ENCODE measurements at places on chromosomes 7 and 10. TPM values are rescaled to one million over a fixed set of nuclear protein-coding genes. Genes with fewer than 3 reads are reported as not detected.

The ZNF503 gene
- 2.8 TPM for total RNA-seq

The SCIN gene
- 0.03 TPM for total RNA-seq

The MYH16 gene
- total RNA-seq: 29.6 TPM

The MKI67 gene
- total RNA-seq: 57.1 TPM

The TAS2R60 gene
- not detected for total RNA-seq

The CPA2 gene
- not detected for total RNA-seq

The KIF11 gene
- 37.7 TPM for total RNA-seq

The MEPCE gene
- 86.6 TPM for total RNA-seq

The CALHM1 gene
- not detected for total RNA-seq

The HOXA10 gene
- 29.3 TPM for total RNA-seq

The GRM3 gene
- total RNA-seq: not detected

GRCh38 chr10:49131507-49132361 is 2.1 kb downstream of the FAM170B start:
- no peak for DNase-seq

GRCh38 chr10:58951746-58952145 is 224.7 kb upstream of the PHYHIPL start:
- no peak for DNase-seq

GRCh38 chr7:13949445-13949844 is 40.0 kb downstream of the ETV1 start:
- no peak for DNase-seq

DNA sequence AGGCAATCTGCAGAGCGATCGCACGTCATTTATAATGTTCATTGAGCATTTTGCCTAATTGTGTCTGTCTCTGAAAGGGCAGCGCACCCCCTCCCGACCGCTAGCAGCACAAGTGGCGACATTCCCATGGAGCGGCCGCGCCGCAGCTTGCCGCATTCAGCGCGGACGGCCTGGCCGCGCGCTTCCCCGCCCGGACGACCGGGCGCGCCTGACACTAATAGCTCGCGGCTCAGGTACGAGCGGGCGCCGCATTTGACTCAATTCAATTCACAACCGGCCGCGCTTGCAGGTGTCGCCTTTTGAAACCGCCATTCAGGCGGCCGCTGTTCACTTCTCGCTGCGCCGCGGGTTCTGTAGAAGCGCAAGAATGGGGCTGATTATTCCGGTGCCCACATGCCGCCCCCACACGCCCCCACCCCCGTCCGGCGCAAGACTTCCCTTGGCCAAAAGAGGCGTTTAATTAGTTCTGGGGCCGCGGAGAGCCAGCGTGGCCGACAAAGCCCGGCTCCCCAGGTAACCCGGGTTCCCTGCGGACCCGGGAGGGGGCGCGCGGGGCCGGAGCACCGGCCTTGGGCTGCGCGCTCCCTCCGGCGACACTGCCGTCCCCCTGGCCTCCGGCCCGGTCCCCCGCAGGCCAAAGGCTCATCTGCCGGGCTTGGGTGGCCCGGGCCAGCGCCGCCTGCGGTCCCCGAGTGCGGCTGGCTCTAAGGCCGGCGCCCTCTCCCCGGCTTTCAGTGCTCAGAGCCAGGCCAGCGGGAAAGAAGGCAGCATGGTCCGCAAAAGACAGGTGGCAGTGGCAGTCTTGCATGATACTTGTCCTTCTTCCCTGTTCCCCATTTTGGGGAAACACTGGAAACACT is 18.7 kb upstream of the PTF1A start:
- DNase-seq: no peak

DNA sequence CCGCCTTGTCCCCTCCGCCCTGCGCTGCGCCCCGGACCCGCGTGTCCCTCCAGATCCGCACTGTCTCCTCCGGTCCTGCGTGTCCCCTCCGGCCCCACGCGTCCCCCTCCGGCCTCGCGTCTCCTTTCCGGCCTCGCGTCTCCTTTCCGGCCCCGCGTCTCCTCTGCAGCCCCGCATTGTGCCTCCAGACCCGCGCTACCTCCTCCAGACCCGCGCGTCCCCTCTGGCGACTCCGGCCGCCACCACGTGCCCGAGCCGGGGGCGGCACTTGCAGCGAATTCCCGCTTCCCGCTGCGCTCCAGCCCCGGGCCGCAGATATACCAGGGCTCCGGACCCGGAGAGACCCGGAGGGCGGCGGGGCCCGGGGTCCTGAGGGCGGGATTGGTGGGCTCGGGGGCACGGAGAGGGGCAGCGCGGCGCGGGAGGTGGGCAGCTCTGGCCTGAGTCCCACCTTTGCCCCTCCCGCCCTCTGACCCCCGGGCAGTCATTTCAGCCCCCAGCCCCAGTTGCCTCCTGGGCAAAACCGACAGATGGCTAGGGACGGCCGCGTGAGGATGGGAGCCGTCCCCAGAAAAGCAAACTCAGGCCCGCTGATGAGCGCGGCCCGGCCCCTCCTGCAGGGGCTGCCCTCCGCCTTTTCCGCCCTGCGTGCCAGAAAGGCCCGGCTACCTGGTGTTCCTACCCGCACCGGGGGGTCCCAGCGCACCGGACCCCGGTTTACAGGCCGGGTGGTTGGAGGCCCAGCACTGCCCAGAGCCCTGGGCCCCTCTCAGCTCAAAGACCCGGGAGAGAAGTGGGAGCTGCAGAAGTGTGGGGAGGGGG is 56.5 kb downstream of the RBM17 start:
- DNase-seq: no peak

GRCh38 chr7:91164506-91164905 is 99.7 kb upstream of the FZD1 start:
- DNase-seq: no peak

DNA sequence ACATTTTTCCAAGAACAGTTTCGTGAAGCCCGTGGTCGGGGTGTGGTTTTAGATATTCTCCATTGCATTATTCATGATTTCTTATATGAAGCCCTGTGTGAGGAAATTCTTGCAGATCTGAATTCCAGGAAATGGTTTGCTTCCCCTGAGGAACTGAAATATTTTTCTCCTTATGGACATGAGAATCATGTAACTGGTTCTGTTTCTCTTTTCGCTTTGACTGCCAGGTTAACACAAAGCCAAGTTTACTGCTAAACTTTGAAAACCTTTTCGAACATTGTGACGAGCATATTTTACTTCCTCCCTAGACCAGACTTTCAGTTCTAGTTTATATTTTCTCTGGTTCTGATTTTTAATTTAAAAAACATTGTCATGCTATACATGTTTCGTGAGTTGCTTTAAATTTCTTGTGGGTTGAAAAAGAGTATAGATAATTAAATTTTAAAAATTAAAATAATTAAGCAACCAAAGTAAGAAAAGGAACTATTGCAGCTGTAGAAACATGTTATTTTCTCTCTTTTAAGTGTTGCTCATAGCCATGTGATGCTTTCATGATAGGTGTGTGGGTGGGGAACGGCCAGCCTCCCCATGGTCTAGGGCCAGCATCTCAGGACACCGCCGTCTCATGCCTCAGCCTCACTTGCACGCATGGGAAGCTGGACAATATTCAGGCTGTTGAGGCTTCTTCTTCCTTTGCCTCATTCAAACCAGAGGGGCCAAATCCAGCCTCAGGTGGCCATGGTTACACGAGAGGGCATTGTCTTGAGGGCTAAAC is 97.1 kb downstream of the CREB5 start:
- no peak for DNase-seq

GRCh38 chr7:70416986-70417655 is 714.8 kb upstream of the GALNT17 start:
- no peak for DNase-seq

DNA sequence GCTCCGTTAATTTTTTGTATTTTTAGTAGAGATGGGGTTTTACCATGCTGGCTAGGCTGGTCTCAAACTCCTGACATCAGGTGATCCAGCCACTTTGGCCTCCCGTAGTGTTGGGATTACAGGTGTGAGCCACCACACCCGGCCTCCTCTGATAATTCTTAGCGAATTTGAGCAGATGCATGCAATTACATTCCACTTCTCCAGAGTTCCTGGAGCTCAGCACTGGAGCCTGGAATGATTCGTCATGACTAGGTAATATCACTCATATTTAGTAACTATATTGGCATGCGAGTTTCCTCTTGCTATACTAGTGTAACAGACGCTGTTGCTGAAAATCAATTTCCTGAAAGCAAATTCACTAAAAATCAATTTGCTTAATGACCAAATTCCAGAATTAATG is 86.8 kb downstream of the MKX start:
- peak; percentile 48 for DNase-seq

DNA sequence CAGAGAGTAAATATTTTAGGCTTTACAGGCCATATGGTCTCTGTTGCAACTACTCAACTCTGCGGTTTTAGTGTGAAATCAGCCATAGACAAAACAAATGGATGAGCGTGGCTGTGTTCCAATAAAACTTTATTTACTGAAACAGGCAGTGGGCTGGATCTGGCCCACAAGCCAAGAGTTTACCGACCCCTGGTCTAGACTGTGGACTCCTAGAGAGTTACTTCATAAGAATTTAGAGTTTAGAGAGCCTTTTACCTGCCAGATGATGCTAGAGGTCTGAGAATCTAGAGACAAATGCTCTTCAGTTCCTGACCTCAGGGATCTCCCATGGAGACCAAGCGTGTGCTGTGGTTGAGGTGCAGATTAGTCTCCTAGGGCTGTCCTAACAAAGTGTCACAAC is 174.8 kb downstream of the PTEN start:
- no peak for DNase-seq

- DNase-seq: no peak
Measured at GRCh38 chr7:28076423-28077200, 104.0 kb downstream of the JAZF1 start.

GRCh38 chr7:65222655-65223054 is 151.0 kb upstream of the ZNF92 start:
- no peak for DNase-seq

GRCh38 chr7:141567432-141567831 is 16.2 kb downstream of the AGK start:
- DNase-seq: no peak

GRCh38 chr7:118183428-118183785 is 557 bp upstream of the LSM8 start:
- DNase-seq: no peak

DNA sequence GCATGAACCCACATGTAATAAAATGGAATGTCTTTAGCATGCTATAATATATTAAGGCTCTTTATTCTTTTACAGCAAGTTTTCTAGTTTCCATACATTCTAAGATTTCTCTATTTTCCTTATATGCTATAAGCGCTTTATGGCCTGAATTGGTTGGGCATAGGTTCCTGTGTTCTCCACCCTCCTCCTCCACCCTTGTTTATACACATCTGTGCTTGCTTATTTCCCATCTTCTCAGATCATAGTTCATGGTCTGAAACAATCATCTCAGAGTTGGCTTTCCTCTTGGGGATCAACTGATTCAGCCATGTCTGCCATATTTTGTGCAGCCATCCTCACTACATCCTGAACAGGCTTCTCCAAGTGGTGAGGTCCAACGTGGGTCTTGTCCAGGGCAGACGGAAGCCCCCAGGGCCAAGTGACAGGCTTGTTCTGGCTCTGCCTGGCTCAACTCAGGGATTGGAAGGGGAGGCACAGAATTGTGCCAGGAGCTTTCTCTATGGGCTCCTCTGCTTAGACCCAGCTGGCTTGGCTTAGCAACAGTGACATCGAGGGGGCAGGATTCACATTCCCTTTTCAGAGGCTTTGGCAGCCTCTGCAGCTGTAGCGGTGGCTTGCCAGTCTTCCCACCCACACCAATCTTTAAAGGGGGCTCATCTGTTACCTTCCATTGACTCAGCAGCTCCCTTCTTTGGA is 327.3 kb downstream of the PTEN start:
- no peak for DNase-seq

GRCh38 chr10:62374862-62375710 is 917 bp downstream of the ZNF365 start:
- DNase-seq: peak; percentile 28

DNA sequence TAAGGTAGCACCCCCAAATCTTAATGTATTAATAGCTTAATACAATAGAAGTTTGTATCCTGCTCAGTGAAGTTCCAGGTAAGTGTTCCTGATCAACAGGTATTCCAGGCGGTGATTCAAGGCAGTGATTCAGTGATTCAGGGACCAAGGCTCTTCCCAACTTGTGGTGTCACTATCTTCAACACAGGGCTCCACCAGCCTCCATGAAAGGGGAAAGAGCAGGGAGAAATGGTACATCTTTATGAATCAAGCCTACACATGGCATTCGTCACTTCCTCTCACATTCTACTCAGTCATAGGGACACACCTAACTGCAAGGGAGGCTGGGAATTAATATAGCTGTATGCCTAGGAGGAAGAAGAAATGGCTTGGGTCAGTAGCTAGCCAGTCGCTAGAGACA is 5.1 kb downstream of the GOLGA7B start:
- DNase-seq: peak; percentile 44

GRCh38 chr10:29878492-29878891 is 180.9 kb downstream of the JCAD start:
- DNase-seq: no peak

DNA sequence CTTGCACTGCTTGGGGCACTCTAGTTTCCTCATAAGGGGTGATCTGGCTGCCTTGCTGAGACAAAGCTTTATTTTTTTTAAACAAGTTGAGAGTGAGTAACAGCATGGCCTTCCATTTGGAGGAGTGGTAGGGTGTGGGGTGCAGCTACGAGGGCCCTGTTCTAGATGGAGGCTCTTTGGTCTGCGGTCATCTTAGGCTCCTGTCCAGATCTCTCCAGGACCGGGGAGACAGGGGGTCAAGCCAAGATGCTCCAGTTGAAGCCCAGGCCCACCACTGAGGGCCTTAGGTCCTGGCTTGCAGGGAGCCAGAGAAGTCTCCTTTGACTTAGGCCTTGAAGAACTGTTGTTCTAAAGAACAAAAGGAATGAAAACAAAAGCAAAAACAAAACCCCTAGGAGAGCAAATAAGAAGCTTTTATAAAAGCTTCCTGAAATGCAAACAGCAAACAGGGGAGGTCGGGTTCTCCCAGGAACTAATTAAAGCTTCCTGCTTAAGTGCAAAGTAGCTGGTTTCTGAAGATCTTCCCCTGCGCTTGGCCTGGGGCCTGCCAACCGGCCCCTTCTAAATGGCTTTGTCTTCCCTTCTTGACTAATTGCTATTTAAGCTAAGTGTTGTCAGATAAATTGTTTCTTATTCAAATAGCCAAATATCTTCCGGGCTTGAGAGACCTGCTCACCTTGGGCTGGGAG is 259.2 kb downstream of the GLRX3 start:
- DNase-seq: no peak

DNA sequence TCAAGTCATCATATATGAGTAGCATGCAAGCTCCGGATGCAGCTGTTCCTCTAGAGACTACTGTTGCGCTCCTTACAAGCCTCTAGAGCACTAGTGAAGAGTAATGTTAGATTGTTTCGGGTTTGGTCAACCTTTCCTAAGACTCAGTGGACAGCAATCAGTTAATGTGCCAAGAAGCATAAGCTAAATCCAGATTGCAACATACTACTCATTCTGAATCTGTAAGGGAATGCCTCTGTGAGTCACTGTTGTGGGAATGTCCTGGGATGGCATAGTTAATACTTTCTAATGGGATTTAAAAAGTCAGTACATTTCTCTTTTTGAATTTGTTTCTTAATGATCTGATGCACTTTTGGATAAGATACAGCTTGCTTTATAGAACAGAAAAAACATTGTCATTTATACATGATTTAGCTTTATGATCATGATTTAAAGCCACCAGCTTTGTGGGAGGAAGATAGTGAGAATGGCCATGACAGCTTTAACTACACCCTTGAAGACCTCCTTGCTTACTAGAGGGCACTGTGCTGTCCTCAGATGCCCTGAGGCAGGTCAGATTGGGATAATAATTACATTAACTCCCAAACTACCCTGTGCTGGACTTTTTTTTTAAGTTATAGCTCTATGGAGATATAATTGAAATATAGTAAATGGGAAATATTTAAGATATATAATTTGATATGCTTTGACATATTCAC is 138.4 kb downstream of the SDK1 start:
- peak; percentile 94 for DNase-seq

Data from HT1080 (cell line).